IMR-90 (cell line): ENCODE measurements at places on chromosomes 5 and 9. TPM values are rescaled to one million over a fixed set of nuclear protein-coding genes. Genes with fewer than 3 reads are reported as not detected.
A peak's percentile ranks its signal among the peaks of the same experiment; 100 is the strongest.

HCN1 gene
- not detected in 2 replicates for total RNA-seq

CEP120 gene
- 16.4 and 46.1 TPM in 2 replicates for total RNA-seq

TAF11L10 gene
- not detected in 2 replicates for total RNA-seq

ROR2 gene
- total RNA-seq: 2.2 and 2.3 TPM in 2 replicates

ECSCR gene
- 3.1 and 3.9 TPM in 2 replicates for total RNA-seq

TSSK1B gene
- under 0.01 and 0.18 TPM in 2 replicates for total RNA-seq

ZNF189 gene
- 19.9 and 21.4 TPM in 2 replicates for total RNA-seq

FOXD4L3 gene
- total RNA-seq: under 0.01 TPM in 1 of 2 replicates, not detected in the other

DNA sequence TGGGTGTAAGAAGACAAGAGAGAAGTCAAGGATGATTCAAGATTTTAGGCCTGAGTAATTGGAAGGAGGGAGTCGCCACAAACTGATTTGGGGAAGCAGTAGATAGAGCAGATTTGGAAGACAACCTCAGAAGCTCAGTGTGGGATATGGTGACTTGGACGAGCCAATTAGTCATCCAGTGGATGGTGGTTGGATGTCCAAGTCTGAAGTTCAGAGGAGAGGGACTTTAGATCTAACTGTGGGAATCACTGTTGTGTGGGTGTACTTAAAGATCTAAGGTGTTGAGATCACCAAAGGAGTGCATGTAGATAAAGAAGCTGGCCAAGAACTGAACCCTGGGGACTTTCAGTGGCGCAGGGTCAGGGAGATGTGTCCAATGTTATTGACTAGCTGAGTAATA, 2.2 kb downstream of the IDNK start:
- DNase-seq: no peak

DNA sequence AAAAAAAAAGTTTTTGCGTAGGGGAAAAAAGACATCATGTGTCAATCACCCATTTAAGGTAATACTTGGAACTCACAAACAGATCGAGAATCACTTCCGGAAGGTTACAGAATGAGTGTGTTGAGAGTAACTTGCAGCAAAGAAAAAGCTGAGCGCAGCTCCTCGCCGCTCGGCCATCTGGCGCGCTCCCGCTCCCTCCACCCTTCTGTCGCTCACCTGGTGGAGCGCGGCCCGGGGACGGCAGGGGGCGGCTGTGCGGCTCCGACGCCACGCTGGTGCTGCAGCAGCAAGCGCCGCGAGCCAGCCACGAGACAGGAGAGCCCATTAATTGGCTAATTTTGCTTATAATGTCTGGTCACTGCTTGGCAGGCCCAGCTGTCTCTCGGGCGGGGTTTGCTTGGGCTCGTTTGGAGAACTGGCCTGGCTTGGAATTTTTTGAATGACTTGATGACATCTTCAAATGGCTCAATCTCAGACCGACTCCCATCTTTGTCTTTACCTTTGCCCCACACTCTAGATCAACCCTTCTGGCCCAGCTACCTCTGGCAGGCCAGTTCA, 601.8 kb downstream of the CCDC171 start:
- DNase-seq: no peak

- no peak for DNase-seq
Observed at GRCh38 chr5:148913493-148913892, 87.1 kb downstream of the ADRB2 start.

DNA sequence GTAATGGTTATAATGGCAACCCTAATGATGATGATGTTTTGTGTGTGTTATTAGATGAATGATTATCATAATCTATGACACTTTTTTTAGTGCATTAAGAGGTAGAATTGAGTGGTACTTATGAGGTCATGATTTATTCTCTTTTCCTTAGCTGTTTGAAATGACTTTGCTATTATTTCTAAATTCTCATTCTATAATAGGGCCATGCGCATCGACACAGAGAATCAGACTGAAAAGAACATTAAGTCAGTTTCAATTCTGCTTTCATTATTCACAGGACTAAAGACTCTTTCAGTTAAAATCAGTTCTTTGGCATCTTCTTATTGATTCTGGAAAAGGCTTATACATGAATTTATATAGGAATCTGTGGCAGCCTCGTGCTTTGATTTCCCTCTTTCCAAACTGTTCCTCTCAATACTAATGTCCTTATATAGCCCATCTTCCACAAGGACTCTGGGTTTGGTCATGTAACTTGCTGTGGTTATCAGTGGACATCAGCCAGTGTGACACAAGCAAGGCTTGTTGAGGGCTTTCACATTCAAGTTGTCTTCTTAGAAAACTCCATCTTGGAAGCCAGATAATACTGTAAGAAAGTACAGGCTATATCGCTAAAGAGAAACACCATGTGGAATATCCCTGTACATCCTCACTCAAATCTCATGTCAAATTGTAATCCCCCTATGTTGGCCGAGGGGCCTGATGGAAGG, 140.3 kb upstream of the CHD1 start:
- no peak for DNase-seq

- no peak for DNase-seq
Observed at GRCh38 chr5:135019314-135019713, 14.7 kb downstream of the PITX1 start.

DNA sequence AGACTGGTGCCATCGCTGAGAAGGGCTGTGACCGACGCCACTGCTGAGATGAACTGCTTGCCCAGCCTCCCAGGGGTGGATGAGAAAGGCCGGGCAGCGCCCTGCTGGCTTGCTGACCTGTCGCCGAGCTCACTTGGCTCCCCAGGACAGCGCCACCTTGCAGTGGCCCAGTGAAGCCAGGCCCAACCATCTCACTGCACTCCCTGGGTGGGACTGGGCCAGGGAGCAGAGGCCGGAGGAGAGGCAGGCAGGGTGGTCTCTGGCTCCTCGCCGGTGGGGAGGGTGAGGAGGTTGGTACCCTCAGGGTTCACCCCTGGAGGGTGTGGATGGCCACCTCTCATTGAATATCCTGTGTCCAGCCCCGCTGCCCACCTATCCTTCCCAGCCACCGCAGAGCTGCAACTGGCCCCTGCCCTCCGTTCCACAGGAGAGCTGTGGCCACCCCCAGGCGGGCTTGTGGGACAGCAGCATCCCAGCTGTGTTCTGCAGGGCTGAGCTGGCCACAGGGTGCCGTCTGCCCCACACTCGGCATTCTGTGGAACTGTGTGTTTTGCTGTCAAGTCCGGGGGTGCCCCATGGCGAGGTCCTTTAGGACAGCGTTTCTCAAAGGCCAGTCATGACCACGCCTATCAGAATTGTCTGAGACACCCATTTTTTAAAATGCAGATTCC, 41.0 kb upstream of the FCN2 start:
- no peak for DNase-seq

- DNase-seq: no peak
Observed at GRCh38 chr9:36800455-36800854, 227.8 kb downstream of the MELK start.

GRCh38 chr9:105333811-105334210, 89.4 kb downstream of the SLC44A1 start:
- no peak for DNase-seq

DNA sequence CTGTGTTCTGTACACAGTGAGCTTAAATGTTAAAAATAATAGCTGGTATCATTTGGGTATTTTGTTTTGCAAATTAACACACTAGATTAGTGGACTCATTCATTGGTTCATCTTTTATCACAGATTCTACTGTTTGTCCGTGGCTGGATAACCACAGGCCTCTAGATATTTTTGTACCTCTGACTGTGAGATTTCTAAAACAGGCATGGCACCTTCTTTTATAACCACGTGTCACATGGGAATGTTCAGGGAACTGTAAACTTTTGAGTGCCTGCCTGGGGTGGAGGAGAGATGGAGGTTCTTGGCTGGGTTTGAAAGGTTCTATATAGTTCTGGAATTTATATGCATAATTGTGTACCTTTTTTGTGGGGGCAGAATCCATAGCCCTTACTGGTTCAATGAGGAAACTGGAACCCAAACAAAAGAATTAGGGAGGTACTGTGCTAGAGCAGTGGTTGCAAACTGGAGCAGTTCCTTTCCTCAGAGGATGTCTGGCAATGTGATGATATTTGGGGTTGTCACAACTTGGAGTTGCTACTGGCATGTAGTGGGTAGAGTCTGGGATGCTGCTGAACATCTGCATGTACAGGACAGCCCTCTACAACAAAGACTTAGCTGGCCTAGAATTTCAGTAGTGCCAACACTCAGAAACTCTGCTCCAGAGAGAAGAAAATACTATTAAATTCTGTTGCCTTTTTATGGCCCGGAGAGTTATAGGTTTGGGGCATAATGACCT, 16.9 kb downstream of the TLE4 start:
- no peak for DNase-seq

- DNase-seq: no peak
Observed at GRCh38 chr5:8844206-8844605, 701.7 kb downstream of the SEMA5A start.

- no peak for DNase-seq
Observed at GRCh38 chr5:168713051-168713450, 133.9 kb upstream of the PANK3 start.

DNA sequence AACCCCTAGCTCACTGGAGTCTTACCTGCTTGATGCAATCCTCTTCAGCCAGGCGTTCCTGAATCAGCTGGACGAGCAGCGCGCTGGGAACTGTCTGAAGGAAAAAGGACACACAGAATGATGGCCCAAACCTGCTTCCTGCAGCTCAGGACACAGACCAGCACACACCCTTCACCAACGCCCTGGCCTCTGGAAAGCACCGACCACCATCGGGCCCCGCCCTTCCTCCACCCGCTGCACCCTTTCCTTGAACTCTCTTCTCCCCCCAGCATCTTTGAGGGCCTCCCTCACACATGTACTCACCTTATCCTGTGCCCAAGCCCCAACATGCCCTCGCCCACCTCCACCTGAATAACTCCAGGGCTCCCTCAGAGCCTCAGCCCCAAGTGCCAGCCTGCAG, 23.3 kb downstream of the AK8 start:
- no peak for DNase-seq

- DNase-seq: peak; percentile 21
Observed at GRCh38 chr9:13171261-13171660, 108.2 kb downstream of the MPDZ start.

DNA sequence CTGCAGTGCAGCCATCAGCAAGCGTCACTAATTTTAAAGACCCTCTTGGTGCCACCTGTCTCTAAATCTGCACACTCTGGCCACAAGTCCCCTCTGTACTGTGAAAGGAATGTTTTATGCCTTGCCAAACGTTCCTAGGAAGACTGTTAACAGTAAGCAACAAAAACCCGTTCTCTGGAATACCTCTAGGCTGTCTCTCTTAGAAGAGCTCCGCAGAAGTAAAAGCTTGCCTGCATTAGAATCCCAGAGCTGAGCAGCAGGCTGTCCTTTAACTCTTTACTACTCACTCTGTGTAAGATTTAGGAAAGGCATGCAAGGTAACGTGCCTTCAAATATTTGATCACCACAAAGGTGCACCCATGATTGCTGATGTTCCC, 53.9 kb upstream of the C9orf72 start:
- DNase-seq: no peak

- no peak for DNase-seq
Observed at GRCh38 chr5:178413988-178414387, 176.2 kb downstream of the COL23A1 start.

- no peak for DNase-seq
Observed at GRCh38 chr9:121682201-121682600, 30.8 kb downstream of the DAB2IP start.

DNA sequence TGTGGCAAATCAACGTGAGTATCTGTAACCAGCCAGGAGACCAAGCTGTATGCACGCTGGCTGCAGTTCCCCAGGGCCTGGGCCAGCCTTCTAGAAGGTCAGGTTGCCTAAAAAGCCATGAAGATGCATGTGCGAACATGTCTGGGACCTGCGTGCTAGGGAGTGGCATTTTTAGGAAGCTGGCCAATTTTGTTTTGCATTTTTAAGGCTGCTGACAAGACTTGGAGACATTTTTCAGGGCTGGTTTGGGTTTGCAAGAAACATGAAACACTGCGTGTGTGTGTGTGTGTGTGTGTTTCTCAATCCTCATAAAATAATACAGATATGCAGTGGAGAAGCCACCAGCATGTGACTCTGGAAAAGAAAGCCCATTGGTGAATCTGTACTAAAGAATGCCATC, 5.1 kb downstream of the TGFBI start:
- no peak for DNase-seq

DNA sequence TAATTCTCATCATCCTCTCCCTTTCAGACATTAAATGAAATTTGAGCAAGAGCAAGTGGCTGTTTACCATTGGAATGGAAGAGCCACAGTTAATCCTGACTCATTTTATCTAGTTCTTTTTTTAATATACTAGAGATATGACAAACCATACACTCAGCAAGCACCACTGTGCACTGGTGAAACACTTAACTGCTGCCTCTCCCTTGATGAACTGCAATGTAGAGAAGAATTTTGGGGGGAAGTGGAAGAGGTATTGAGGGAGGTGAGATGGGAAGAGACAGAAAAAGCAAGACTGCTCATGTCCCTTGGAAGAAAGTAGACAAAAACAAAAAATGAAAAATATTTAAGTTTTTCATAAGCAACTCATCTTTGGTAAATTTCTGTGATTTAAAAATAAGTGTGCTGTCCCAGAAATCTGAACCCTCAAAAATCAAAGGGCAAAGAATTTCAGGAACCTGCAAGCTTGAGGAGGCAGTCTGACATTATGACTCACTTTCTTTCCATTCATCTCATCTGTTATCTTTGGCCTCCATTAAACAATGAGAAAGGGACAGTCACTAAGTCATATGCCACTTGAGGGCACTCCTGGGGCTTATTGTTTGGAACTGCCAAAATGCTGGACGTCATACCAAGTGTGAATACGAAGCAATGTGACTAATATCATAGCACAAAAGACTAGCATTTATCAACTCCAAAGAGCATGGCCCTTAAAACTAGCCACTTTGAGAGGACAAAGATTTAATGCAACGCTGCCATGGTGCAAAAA, 566.8 kb upstream of the DMAC1 start:
- DNase-seq: peak; percentile 35

GRCh38 chr5:170306381-170306831, 8.8 kb upstream of the LCP2 start:
- peak; percentile 0 for DNase-seq

DNA sequence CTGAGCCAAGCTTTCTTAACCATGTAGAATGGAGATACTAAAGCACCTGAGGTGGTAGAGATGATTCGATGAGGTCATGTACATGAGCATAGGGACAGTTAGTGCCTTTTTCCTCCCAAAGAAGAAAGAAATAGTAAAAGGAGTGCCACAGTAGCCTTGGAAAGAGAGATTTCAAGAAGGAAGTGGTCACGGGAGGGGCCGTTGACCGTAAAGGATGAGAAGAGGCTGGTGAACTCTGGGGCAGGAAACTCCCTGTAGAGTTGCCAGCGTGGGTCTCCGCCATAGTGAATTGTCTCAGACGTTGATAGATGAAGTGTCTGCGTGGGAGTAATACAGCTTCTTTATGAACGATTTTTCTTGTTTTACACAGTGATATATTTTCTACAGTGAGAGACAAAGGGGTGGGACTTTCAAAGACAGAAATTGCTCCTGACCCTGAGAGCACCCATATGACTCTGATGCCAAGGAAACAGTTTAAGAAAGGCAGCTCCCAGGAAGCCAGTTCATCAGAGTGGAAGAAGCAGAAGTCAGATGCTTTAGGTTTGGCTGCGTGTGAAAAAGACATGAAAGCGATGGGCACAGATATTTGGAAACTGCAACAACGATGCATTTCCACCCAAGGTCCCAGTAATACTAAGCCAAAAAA, 41.3 kb downstream of the UGCG start:
- DNase-seq: peak; percentile 83

- peak; percentile 58 for DNase-seq
Observed at GRCh38 chr5:16492398-16493140, 27.0 kb upstream of the ZNF622 start.

GRCh38 chr5:67147760-67148159, 48.8 kb downstream of the CD180 start:
- DNase-seq: peak; percentile 77

GRCh38 chr5:83035373-83036100, 41.7 kb downstream of the TMEM167A start:
- no peak for DNase-seq
